Activated T-cell treated with anti-CD3 and anti-CD28 coated beads, Interleukin-2, amount 50 U/mL, for 24 hours (primary cell): ENCODE measurements at places on chromosomes 5 and 9.

- DNase-seq: no peak
These were observed 411.2 kb upstream of the CTNND2 start for GRCh38 chr5:12315461-12315860.

DNA sequence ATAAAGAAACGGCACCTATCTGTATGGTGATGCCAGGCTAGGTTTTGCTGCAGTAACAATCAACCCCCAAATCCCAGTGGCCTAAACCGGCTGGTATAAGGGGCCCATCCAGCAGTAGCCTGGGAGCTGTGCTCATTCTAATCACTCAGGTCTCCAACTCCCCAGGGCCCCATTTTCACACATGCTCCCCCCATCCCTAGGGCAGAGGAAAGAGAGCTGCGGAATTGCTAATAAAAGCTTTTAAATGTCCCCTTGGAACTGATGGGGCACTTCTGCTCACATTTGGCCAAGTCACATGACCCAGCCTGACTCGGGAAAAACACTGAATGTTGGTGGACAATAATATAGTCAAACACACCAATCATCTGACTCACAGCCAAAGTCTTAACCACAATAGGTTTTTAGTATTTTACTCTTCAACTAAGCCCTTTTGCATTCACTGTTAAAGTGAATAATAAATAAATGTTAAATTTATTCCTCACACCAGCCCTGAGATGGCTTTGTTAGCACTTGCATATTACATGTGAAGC lies 1.6 kb downstream of the FBLL1 start:
- DNase-seq: no peak

DNA sequence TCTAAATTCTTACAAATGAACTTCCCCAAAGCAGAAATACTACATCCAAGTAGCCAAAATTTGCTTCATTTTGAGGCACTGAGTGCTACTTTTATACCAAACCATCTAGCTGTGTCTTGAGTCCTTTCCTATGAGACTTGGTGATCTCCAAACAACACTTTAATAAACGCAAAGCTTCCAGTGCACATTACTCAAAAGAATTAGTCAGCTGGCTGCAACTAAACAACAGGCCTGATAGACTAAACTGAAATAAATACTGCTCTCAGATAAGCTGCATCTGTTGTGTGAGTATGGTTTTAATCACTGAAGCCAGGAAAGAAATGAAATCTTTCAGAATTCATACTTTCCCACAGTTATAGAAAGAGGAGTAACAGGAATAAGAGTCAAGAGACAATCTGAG lies 80.3 kb downstream of the VCAN start:
- DNase-seq: no peak

DNA sequence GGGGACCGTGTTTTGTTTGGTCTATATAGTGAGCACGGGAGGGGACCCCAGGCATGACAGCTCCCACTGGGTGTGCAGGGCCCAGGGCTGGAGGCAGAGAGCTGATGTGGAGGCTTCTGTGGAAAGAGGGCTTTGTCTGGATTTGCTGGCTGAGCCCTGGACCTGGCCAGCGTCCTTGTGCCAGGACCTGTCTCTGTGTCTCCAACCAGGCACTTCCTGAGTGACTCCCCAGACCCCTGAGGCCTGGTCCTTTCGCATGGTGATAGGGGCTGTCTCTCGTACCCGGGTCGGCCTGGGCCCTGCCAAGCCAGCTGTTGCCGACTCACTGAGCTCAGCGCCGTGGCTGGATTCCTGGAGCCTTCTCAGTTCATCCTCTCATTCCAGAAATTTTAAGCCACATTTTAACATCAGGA lies 77.6 kb downstream of the ADAMTS2 start:
- peak; percentile 14 for DNase-seq

- DNase-seq: no peak
These were observed 372.3 kb downstream of the DNAH5 start for GRCh38 chr5:13572163-13572562.

DNA sequence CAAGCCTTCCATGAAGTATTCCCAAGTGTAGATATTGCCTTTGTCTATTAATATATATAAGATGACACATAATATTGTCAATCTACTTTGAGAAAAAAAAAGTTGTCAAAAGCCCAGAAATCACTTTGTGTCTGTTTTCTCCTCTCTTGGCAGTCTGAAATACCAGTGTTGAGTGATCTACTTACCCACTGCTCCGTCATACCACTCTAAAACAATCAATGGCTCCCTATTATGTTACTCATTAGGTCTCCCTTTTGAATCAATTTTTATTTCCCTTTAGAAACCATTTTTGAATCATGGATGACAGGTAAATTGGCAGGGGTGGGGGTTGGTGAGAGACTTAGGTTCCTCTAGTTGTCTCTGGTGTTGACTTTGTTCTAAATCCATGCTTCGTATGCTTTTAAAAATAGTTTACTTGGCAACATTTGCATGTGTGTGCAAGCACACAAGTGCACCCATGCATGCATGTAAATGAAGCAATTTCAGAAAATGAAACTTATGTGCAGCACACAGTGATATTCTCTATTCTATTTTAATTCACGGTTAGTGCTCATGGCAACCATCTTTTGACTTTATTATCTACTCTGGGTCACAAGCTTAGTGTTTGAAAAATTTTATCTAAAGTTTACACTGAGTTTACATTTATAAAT lies 378.9 kb downstream of the RAB3C start:
- DNase-seq: no peak

- DNase-seq: no peak
These were observed 389.9 kb upstream of the PTPRD start for GRCh38 chr9:11002705-11003104.

DNA sequence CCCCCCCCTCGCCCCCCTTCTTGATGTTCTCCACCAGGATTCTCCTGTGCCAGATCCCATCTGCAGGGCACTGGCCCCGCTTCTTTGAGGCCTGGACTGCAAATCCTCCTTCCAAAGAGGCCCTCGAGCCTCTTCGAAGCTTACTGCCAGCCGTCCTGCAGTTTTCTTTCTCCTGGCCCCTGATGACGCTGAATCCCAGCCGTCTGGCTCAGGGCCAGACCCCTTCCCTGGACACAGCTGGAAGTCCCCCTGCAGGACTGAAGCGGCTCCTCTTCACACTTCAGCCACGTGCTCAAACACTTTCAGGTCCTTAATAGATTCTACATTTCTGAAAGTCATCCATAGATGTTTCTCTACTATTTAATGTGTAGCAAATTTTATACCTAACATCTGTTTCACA lies 121.5 kb downstream of the EHMT1 start:
- DNase-seq: no peak

DNA sequence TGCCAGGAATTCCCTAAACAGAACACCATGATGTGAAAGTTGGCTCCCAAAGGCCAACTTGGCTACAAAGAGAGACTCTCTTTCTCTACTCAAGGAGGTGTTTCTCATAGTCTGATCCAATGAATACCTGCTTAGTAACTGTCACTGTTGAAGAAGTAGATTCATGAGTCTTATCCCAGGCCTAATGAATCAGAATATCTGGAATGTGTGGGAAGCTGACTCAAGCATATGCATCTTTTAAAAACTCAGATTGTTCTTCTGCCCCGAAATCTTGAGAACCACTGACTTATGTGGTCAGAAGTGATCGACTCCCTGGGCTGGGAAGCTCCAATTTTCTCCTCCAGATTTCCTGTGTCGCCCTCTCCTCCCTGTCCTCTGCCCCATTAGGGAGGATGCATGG lies 345.6 kb downstream of the PLK2 start:
- no peak for DNase-seq

- no peak for DNase-seq
These were observed 9.5 kb downstream of the SLC35A4 start for GRCh38 chr5:140574165-140574564.

DNA sequence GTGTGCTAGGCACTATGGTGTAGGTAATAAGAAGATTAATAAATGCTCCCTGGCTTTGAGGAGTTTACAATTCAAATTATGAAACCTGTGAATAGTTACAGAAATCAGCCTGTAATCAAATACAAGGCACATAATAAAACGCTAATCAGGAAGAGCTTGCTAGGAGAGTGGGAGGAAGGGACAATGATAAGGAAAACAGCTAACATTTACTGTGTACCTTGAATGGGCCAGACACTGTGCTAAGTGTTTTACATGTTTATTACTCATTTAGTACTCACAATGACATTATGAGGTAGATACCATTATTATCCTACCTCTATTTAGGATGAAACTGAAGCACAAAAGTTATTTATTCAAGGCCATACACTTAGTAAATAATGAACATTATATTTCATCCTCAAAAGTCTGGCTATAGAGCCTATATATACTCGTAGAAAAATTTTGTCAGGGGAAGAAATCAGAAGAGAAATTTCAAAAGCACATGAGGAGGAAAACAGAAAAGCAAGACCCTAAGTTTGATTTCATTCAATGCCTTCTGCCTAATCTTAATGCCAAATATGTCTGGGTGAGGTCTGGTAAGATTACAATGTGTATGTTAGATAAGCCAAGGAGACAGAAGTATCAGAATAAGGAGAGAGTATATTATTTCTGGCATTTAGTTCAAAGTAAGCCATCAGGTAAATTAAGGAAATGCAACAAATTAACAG lies 35.9 kb downstream of the AFF4 start:
- DNase-seq: no peak

DNA sequence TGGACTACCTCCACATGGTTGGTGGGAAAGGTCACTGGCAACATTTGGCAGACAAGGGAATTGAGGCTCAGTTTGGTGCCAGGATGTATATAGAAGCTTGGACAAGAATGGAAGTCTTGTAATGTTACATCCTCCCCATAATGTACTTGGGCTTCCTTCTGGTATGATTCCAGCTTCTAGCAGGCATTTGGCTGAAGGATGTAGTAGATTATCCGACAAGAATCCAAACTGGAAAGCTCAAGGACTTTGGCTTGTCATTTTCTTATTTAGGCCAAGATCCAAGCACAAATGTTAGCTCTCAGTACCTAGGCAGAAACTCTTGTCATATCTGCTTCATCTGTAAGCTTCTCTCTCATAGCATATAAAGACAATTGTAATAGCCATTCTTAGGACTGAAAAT lies 209.1 kb downstream of the MAPKAP1 start:
- DNase-seq: no peak

DNA sequence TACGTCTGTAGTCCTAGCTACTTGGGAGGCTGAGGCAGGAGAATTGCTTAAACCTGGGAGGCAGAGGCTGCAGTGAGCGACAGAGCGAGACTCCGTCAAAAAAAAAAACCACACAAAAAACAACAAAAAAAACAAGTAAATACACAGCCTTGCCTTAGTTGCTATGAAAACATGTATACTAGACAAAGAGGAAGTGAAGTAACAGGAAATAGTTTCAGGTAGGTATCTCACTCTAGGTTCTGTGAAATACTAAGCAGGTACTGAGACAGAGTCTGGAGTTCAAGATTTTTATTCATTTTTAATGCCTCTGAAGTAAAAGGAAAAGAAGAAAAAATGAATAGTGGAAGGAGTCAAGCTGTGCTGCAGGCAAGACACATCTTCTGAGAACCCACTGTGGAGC lies 687.9 kb upstream of the RGMB start:
- DNase-seq: no peak

DNA sequence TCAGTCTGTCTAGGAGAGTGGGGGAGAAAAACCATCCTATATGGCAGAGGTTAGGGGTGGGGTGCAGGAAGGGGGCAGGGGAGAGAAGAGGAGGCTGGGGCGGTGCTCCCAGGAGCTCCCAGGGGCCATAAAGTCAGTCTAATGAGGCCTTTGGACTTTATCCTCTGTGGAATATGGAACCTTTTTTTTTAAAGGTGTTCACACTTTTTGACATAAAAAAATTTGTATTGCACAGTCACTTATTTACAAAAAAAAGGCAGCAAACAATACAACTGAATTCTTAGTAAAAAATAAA lies 51.9 kb upstream of the SYNPO start:
- no peak for DNase-seq

DNA sequence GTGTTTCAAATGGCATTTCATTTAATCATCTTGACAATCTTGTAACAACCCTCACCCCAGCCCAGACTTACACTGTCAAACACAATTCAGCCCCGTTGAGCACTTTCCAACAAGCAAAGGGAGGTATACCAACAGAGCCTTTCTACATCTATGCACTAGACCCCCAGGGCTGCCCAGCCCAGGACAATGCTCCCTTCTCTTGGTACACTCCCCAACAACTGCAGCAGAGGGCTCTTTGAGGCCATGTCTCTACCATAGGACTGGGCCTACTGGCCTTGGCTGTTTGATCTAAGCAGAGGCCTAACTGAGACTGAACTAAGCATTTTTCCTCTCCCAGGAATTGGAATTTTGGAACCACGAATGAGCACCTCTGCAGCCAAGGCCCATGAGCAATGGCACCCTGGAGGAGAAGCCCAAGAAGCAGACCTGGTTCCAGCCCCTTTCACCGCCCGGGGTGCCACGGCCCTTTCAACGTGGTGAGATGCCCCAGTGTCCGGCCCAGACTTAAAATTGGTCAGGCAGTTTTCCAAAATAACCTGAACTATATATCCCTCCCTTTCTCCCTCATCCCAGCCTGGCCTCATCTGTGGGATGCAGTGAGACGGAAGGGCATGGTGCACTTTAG lies 43.6 kb downstream of the B4GALT1 start:
- no peak for DNase-seq

- DNase-seq: no peak
These were observed 57.6 kb downstream of the OTULIN start for GRCh38 chr5:14721990-14722656.

- DNase-seq: no peak
These were observed 56.9 kb upstream of the GGTA1 start for GRCh38 chr9:121556580-121556979.

GRCh38 chr5:4651806-4652565 lies 488.1 kb upstream of the ADAMTS16 start:
- no peak for DNase-seq

GRCh38 chr5:122498163-122498562 lies 186.1 kb downstream of the SNCAIP start:
- DNase-seq: no peak

- no peak for DNase-seq
These were observed 19.7 kb downstream of the FBXW11 start for GRCh38 chr5:171986772-171987171.

DNA sequence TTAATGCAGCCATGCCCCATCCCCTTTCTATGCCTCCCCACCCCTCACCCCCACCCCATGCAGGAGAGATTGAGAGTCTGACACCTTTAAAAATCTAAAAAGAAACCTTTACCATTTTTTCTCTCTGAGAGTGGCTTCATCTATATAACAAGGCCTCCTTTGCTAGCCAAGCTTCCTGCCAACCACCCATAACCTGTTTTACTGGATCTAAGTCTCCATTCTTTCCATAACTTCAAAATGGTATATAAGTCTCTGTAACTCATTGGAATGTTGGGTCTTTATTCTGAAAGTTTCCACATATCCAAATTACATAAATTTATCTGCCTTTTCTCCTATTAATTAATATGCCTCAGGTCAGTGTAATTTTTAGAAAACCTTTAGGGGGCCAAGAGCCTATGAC lies 1174.0 kb downstream of the MAT2B start:
- DNase-seq: no peak

- DNase-seq: no peak
These were observed 17.1 kb downstream of the RNF44 start for GRCh38 chr5:176519810-176520720.
